HT1080 (cell line): ENCODE measurements at places on chromosomes 16 and 17.

DNA sequence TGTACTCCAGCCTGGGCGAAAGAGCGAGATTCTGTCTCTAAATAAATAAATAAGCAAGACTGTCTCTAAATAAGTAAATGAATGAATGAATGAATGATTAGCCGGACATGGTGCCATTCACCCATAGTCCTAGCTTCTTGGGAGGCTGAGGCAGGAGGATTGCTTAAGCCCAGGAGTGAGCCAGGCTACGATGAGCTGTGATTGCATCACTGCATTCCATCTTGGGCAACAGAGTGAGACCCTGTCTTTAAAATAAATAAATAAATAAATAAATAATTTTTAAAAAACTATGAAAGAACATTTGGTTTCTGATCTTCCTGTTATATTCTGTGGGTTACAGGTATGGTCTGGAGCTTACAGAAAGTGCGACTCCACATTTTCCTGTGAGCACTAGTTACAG lies 65.0 kb downstream of the C17orf58 start:
- DNase-seq: no peak

- peak; percentile 64 for DNase-seq
These were observed 5.0 kb downstream of the CX3CL1 start for GRCh38 chr16:57377080-57377841.

GRCh38 chr17:45130681-45131615 lies 1.4 kb downstream of the PLCD3 start:
- no peak for DNase-seq

- no peak for DNase-seq
These were observed 1.1 kb downstream of the UNC13D start for GRCh38 chr17:75842963-75843576.

DNA sequence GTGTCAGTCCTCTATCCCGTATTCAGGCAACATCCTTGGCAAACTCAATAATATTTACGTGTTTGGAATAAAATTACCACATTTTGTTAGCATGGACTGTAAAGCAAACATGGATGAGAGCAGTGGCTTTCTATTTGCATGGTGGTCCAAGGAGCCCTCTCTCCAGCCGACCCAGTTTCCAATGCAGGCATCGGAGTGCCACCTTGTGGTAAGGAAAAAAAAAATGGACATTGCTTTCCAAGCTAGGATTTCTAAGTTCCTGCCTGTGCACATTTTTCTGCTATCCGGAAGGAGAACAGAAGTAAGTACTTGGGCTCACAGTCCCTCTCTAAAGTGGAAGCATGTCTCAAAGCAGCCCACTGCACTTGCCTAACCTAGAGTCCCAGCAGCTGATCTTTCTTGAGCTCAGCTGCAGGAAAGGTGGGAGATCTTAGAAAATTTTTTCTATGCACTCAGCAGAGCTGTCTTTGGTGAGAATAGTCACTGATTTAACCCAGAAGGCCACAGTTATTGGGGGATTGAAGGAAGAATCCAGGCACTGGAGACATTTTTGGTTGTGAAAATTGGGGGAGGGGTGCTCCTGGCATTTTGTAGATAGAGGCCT lies 46.0 kb upstream of the ERCC4 start:
- DNase-seq: peak; percentile 25

GRCh38 chr17:19904412-19904811 lies 36.7 kb upstream of the ULK2 start:
- DNase-seq: no peak

DNA sequence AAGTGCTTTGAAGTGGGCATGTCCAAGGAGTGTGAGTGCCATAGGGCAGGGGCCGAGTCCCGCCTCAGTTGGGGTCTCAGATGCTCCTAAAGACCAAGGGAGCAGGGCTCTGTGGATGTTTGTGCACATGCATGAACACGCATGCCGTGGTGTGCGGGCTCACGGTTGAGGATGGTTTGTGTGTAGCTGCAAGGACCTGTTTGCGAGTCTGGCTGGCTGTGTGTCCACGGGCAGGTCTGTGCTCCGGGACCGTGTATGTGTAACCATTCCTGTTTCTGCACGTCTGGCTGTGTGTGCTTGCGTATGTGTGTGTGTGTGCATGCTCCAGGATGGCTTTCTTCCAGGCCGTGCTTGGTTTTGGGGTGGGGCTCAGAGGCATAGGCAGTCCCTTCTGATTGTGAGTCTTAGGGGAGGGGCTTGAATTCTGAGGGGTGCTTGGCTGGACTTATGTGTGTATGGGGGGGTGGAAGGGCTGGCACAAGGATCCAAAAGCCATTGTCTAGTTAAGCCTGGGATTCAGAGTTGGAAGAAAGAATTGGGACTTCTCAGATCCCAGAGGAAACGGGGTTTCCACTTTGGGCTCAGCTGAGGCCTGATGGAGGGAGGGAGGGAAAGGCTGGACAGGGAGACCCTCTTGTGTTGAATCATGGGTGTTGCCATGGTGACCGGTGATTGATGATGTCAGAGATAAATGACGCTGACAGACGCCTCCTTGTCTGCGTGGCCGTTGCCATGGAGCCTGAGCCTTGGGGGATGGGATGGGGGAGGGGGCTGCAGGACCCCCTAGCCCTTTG lies 14.4 kb downstream of the GJD3 start:
- no peak for DNase-seq

DNA sequence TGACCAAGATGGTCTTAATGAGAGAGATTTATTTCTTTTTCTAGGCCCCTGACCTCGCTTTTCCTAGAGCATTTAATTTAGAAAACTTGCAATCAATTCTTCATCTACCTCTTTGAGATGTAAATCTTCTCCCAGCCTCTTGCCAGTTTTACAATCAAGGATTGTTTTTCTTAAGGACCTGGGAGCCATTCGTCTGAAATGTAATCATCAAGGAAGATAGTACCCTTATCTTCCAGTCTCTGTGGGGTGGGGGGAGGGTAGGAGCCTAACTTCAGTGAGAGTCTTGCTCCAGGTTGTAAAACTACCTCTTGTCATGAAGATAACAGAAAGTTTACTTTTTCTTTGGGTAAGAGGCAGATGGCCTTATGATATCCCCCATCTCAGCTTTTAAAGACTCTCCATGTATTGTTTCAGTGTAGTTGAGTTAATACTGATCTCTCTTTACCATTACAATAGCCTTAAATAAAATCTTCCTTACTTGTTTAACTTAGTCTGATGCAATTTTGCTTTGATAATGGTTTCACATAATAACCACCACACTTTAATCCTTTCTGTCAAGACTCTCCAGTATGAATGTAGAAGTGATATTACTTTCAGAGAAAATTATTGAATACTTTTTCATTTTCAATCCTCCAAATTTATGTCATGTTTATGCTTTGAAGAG lies 110.2 kb upstream of the CPHXL start:
- DNase-seq: no peak

- no peak for DNase-seq
These were observed 281.5 kb downstream of the SNX29 start for GRCh38 chr16:12257926-12258561.

DNA sequence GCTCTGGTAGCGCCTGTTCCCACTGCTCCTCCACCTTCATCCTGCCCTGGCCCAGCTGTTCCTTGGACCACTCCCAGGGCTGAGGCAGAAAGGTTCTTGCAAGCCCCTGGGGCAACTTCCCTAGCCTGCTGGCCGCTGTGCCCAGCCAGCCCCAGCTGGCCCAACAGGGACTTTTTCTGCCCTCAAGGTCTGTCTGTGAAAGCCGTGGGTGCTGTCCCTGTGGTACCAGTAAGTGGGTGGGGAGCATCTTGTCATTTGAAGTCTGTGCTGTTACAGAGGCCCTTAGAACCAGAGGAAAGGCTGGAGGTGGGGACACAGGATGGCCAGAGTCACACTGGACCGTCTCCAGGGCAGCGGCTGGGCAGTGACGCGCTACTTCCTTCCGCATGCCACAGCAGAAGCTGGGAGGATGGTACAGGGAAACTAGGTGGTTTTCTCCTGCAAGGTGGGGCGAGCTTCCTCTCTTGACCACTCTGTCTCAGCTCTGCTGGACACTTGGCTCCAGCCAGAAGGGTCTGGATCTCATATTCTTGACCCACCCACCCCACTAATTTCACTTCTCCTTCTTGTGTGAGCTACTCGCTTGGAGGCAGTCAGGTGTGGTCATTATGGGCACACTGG lies 87.8 kb downstream of the PLCG2 start:
- peak; percentile 52 for DNase-seq

DNA sequence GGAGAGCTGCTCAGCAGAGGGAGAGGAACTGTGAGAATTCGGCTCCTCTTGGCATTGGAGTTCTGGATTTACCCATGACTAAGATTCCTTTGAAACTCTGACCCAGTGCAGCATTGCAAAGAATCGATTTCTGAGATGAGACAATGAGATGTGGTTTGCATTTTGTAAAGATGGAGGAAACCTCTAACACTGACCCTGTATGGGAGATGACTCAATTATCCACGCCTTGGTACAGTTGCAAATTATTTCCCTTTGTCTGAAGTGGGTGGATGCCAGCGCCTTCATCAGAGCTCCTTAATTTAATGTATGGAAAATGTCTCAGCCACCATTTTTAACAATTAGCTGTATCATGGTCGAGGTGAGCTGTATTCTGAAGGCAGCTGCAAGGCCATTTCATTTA lies 53.4 kb downstream of the NUP93 start:
- no peak for DNase-seq

- no peak for DNase-seq
These were observed 11.8 kb upstream of the CHST4 start for GRCh38 chr16:71514476-71514875.

- DNase-seq: no peak
These were observed 29.8 kb upstream of the ANKFY1 start for GRCh38 chr17:4293572-4293971.

- no peak for DNase-seq
These were observed 39.4 kb downstream of the RTN4RL1 start for GRCh38 chr17:1985686-1986085.

- peak; percentile 90 for DNase-seq
These were observed 49.7 kb downstream of the TUBD1 start for GRCh38 chr17:59842901-59843652.

DNA sequence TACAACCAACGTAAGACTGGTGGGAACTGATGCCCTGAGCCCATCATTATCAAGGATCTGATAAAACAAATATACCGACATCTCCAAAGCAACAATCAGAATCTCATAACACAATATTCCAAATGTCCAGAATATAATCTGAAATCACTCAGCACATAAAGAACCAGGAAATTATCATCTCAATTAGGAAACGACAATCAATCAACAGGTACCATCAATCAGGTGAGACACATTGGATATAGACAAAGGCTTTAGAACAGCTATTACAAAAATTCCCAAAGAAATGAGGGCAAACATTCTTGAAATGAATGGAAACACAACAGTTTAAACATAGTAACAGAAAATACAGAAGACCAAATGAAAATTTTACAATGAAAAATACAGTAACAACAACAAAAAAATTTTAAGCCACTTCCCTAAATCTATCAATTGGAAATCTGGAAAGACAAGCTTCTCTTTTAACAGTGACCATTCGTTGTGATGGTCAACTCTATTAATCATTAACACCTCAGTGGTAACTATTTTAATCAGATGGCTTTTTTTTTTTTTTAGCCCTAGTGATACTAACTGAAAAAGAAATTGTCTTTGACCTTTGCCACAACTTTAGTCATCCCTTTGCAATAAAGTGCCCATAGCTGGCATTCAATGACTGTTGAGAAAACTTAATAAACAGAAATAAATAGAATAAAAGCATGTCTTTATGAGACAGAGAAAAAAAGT lies 70.4 kb downstream of the USP32 start:
- no peak for DNase-seq

GRCh38 chr16:88886845-88887521 lies 20.5 kb upstream of the PABPN1L start:
- DNase-seq: no peak

DNA sequence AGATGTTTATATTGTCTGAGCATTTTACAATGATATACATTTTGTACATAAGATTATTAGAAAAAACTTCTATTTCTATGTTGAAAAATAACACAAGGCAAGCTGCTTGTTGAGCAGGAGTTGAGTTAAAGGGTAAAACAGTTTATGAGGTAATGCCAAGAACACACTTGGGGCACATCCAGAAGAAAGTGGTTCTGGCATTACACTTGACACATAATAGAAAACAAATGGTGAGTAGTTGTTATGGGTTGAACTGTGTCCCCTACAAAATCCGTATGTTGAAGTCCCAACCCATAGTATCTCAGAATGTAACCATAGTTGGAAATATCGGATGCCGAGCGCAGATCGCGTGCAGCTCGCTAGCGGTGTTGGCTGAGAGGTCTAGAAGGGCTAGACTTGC lies 354.3 kb upstream of the GOT2 start:
- DNase-seq: no peak

- no peak for DNase-seq
These were observed 37.0 kb upstream of the AKAP1 start for GRCh38 chr17:57048096-57048495.

GRCh38 chr16:57324749-57325148 lies 33.8 kb upstream of the CCL22 start:
- DNase-seq: no peak

DNA sequence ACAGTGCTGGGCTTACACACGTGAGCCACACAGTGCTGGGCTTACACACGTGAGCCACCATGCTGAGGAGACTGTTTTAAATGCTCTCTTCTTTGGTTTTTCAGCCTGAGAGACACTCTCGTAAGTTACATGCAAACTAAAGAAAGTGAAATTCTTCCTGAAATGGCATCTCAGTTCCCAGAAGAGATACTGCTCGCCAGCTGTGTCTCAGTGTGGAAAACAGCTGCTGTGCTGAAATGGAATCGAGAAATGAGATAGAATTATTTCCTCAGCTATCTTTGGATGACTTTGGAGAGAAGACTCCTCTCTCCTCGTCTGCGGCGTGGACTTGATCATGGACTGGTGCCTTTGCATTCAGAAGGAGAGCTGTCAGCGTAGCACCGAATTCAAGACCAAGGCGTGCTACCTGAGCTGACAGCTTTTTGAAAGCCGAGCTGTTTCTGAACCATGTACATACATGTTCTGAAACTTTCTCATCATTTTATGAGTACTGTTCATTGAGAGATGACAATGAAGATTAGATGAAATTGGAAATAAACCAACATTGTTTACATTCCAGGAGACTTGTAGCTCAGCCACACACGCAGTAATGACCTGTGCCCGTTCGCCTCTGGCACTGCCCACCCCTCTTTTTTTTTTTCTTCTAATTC lies 21.6 kb upstream of the ENDOV start:
- DNase-seq: no peak

- DNase-seq: no peak
These were observed 5.4 kb upstream of the TMEM220 start for GRCh38 chr17:10735251-10735650.

DNA sequence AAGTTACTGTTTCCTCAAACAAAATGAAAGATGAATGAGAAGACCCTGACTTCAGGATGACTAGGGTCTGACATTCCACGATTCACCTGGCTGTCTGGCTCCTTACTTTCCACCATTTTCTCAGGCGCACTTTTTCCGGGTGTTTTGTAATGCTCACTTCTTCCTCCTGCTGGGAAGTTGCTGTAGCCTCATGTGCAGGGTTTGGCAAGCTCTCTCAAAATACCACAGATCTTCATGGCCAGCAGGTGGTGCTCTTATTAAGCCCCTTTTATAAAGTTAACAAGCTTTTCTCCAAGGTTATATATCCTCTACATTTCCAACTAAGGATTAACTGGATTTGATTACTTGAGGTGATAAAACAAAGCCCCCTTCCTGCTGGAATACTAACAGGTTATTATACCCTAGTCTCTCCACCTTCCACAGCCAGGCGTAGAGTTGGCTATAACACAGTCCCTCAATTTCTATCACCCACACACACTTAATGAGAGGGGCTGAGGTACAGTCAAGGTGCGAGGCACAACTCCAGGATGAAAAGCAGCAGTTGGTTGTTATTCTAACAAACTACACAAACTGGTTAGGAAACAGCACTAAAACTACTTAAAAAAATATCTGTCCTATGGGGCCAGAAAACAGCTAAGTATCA lies 45.4 kb downstream of the STH start:
- DNase-seq: peak; percentile 84
